Epithelial cell of umbilical artery (primary cell): ENCODE measurements at places on chromosomes 2 and 18. TPM values are rescaled to one million over a fixed set of nuclear protein-coding genes. Genes with fewer than 3 reads are reported as not detected.

The MTHFD2 gene
- 111 and 194 TPM in 2 replicates for total RNA-seq

The CCL20 gene
- 0.65 TPM in 1 of 2 replicates, not detected in the other for total RNA-seq

The ZNF385B gene
- not detected in 2 replicates for total RNA-seq

The SLC14A1 gene
- under 0.01 and 1.5 TPM in 2 replicates for total RNA-seq

The FOXD4L1 gene
- under 0.01 TPM in 1 of 2 replicates, not detected in the other for total RNA-seq

The RTP5 gene
- not detected in 2 replicates for total RNA-seq
